ENCODE measurements at places on chromosomes 11 and 22.
A peak's percentile ranks its signal among the peaks of the same experiment; 100 is the strongest.

- DNase-seq: no peak
Observed at GRCh38 chr11:27514558-27514957, 8.0 kb upstream of the LIN7C start.

GRCh38 chr11:27723687-27724086 lies 23.4 kb upstream of the BDNF start:
- DNase-seq: no peak

DNA sequence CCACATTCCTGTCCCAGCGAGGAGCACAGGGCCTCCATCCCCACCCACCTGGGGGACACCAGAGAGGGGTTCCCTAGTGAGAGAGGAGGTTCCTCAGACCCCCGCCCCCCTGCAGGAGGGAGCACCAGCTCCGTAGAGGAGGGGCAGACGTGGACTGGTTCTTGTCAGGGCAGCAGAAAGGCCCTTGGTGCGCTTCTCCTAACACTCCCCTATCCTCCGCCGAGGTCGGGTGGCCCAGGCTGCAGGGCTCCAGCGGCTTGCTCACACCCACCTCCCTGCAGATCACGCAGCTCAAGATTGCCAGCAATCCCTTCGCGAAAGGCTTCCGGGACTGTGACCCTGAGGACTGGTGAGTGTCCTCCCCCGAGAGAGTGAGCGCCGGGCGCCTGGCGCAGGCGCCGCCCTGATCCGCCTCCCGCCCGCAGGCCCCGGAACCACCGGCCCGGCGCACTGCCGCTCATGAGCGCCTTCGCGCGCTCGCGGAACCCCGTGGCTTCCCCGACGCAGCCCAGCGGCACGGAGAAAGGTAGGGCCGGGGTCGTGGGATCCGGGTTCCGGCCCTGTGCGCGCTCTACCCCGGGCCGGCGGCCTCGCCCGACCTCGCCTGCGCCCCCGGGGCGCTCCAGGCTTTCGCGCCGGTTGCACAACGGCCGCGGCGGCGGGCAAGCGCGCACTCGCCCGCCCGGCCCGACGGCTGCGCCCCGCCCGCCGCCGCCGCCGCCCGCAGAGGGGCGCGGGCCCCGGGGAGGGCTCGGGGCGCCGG lies 5.1 kb downstream of the TBX1 start:
- DNase-seq: no peak

GRCh38 chr11:11070976-11071375 lies 213.1 kb upstream of the ZBED5 start:
- DNase-seq: no peak

DNA sequence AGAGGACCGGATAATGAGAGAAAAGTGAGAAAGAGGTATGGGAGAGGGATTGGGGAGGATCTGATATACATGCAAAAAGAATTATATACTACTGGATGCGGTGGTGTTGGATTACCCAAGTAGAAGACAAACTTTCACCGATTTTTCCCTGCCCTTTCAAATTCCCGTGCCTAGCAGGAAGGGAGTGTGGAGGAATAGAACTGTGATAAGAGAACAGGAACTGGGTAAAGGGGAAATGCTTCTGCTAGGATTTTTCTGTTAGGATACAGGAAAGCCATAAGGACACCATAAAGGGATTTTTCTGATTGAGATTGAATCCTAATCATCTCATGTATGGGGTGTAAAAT lies 480 bp upstream of the MTMR2 start:
- no peak for DNase-seq

GRCh38 chr11:120024046-120024445 lies 113.9 kb downstream of the TRIM29 start:
- no peak for DNase-seq

DNA sequence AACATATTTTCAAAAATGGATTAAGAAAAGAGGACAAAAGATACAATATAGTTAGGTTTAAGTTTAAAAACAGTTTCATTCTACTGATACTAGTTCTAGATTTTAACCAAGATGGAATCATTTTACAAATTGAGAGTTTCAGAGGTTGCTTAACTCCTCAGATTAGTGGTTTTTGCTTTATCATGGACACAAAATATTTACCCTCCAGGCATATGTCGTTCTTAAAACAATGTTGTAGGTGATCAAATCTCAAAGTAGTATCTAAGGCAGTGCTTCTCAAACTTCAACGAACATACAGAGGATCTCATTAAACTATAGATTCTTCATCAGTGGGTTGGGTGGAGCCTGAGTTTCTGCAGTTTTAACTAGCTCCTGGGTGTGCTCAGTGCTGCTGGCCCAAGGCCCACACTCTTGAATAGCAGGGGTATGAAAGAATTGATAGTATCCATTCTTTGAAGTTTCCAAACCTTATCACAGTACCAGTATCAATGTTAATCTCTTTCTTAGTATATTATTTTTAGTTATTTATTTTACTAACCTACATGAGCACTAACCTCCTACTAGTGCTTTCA lies 48.0 kb downstream of the YAP1 start:
- DNase-seq: no peak

GRCh38 chr11:18615628-18616392 lies 16.2 kb downstream of the MISFA start:
- no peak for DNase-seq

GRCh38 chr22:38981005-38981991 lies 849 bp upstream of the APOBEC3B start:
- peak; percentile 36 for DNase-seq

DNA sequence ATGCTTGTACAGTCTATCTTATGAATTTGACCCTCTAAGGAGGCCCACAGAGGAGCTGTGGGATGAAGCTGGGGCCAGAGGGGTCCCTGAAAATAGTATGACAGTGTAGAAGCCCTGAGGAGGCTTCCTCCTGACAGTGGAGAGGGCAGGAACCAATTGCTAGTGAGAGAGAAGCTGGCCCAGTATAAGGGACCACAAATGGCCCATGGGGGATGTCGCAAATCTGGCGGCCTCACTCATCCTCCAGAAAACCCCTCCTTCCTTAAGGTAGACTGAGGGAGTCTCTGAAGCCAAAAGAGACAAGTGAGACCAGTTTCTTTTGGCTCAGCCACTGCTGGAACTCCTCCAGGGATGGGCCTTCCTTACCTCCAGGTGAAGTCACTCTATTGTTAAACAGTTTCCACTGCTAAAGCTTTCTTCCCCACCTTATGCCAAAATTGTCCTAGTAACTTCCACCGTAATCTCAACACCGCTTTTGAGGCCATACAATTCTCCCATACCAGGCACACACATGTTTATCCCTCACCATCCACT lies 17.8 kb upstream of the CASTOR1 start:
- no peak for DNase-seq

DNA sequence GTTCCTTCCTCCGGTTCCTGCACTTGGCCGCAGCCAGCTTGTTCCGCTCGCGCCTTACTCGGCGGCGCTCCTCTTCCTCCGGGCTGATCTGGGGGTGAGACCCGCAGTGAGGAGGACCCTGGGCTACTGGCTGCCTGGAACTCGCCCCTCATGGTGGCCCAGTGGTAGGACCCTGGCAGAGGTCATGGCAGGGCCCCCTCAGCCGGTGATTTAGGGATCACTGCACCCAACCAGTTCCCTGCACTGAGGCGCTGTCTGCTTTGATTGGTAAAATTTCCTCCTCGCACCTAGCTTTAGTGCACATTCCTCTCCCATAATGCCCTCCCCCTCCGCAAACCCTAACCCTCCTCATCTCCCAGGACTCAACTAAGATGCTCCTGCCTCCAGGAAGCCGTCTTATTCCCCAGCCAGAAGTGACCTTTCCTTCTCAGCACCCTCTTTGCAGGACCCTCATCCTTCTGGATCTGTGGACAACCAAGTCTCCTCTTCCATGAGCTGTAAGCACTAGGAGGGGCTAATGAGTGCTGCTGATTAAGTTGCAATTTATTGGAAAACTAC lies 3.6 kb downstream of the CCDC85B start:
- no peak for DNase-seq

DNA sequence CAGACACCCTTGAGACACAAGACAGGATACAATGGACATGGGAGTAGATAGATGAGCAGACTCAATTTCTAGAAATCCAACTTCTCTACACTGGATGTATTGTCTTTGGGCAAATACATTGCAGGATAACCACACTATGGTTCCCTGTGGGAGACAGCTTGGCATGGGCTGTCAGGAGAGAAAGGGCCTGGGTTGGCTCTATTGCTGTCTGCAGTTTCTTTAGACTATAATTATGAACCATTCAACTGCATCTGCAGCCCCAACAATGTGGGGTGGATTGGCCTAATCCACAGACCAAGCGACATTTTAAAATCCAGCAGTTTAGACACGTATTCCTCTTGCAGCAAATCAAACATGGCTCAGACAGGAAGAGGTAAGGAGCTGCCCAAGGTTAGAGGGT lies 60.3 kb downstream of the ETS1 start:
- DNase-seq: no peak

- DNase-seq: no peak
Observed at GRCh38 chr22:36197065-36197440, 4.6 kb downstream of the APOL4 start.

GRCh38 chr11:117020287-117020686 lies 77.9 kb downstream of the SIK3 start:
- no peak for DNase-seq

DNA sequence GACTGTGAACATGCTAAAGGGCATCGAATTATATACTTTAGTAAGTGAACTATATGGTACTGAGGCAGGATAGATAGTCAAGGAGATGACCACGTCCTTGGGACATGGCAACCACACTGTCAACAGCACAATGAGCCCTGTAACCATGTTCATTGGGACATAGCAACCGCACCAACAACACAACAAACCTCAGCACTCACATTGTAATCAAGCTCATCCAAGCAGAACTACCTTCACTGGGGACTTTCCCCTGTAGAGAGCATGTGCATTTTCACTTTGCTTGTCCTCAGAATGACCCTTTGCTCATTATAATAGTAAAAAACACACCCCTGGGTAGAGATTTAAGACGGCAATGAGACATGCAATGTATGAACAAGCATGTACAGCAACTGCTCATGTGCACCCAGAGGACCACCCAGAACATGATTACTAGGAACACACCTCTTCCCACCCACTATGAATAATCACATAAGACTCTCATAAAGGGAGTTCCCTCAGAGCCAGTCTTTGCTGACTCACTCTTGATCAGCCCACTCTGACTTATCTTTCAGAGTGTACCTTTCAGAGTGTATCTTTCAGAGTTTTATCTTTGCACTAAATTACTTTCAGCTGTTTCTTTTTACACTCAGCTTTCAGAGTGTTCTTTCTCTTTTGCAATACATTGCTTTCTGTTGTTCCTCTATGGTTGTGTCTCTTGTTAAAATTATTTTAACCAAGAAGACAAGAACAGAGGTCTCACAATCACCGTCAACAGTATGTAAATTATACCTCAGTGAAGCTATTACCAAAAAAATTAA lies 4.1 kb upstream of the PLAAT2 start:
- DNase-seq: no peak

- DNase-seq: no peak
Observed at GRCh38 chr11:6703247-6704063, 20.3 kb upstream of the MRPL17 start.

GRCh38 chr11:95486979-95487378 lies 256.0 kb upstream of the SESN3 start:
- DNase-seq: no peak

Measured in left renal pelvis (tissue), 4 donors.